Fibroblast of villous mesenchyme (primary cell): ENCODE measurements at places on chromosomes 3 and 15.

- no peak for DNase-seq
Observed at GRCh38 chr3:72475258-72476138, 372.7 kb downstream of the SHQ1 start.

DNA sequence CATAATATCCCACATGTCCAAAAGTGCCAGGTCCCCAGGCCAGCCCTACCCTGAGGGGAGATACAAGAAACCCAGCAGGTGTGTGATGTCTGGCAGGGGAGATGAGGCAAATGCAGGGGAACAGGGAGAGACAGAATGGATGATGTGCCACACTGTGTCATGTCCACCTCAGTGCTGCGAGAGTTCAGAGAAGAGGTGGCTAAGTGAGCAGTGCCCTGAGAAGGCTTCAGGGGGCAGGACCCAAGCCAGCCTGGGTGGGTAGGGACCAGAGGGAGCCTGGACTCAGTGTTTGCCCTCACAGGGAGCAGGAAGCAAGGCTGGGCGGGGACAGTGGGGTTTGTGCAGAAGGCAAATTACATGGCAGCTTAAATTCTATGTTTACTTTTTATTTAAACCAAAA lies 61.2 kb downstream of the KLHL6 start:
- no peak for DNase-seq

DNA sequence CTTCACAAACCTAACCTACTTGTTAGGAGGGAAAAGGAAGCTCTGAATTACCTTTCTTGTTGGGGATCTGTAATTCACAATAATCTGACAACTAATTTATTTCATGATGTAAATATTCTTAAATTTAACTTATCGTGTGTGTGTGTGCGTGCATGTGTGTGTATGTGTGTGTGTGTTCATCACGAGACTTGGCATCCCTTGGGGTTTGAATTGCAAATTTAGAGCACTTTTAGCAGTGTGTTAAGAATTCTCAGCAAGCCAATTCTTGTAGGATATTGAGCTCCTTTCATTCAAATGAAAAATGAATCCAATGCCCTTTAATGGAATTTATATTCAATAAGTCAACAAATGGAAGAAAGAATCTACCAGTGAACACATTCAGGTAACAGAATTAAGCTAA lies 85.9 kb upstream of the C3orf80 start:
- no peak for DNase-seq

DNA sequence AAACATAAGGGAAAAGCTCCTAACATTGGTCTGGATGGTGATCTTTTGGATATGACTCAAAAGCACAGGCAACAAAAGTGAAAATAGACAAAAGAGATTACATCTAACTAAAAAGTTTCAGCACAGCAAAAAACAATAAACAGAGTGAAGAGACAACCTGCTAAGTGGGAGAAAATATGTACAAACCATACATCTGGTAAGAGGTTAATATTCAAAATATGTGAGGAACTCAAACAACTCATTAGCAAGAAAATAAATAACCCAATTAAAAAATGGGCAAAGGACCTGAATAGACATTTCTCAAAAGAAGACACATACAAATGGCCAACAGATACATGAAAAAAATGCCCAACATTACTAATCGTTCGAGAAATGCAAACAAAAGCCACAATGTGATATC lies 19.0 kb upstream of the NR1I2 start:
- peak; percentile 28 for DNase-seq
